ENCODE measurements at places on chromosomes 16 and 17.

- DNase-seq = no peak
These were observed 70.7 kb upstream of the PLCG2 start for GRCh38 chr16:81708266-81709015.

DNA sequence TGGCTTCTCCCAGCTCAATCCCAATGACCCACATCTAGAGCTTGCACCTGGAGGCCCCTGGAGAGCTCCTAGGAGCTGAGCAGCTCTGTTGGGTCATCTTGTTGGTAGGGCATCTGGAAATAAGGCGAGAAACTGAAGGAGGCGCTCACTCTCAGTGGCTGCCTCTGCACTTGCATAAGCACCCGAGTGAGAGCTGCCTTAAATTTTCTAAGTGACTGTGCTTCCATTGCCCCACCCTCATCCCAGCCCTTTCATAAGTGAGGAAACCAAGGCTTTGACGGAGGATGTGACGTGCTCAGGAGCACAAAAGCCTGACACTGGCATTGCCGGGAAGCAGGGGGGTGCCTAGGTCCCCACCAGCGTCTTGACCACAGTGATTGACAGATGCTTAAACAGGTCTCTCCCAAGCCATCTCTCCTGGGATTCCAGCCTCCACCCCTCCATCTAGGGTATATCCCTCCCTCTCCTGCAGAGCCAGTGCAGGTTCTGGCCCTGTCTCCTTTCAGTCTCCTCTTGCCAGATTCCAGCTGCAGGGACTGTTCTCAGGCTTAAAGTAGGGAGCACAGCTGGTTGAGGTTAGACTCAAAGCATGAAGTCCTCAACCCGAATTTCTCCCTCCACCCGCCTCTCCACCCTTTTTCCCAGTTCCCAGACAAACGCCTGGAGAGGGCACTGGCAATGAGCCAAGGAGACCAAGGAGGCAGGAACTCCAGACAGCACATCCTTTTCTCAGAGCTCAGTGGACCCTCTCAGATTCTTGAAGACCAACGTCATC, 113.7 kb downstream of the IRX5 start:
- DNase-seq = no peak

- DNase-seq = no peak
These were observed at the start of gene LRRC75A for GRCh38 chr17:16491703-16492612. TSS of gene LRRC75A (minus strand) at chr17:16492193. CDS start at chr17:16491990, 203 bp downstream.

DNA sequence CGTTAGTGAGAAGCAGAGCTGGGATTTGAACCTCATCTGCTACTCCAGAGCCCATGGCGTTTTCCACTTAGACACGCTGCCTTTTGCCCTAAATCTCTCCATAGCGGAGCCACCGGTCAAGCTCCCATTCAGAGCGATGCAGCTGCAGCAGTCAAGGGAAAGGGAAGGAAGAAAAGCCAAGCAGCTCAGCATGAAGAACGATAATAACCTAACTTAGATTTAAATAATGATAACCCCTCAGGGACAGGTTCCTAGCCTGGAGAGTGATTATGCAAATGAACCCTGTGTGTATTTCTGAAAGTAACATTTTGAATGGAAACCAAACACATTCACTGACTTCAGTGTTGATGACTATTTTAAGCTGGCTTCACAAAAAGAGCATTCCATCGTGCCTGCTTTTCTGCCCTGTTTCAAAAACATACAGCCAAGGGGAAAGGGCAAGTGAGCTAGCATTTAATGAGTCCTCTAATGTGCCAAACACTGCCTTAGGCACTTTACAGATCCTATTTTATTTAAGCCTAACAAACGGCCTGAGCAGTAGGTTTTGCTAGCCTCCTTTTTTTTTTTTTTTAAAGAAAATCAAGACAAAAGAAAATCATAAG, 798.3 kb downstream of the CDH8 start:
- no peak for DNase-seq

GRCh38 chr16:4217204-4218131, 24.4 kb downstream of the SRL start:
- no peak for DNase-seq

GRCh38 chr16:87203060-87203656, 114.0 kb downstream of the C16orf95 start:
- DNase-seq = peak; percentile 82

DNA sequence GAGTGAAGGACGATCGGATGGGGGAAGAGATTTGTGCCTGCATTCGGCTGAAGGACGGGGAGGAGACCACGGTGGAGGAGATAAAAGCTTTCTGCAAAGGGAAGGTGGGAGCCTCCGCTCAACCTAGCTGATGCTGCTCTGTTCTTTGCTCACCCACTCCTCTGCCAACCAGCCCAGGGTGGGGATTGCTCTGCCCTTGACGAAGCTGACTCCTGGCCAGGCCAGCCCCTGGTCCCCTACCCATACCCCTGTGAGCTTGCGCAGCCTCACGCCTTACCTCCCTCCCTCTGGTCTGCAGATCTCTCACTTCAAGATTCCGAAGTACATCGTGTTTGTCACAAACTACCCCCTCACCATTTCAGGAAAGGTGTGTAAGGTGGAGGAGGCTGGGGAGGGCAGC, 4.8 kb upstream of the RSAD1 start:
- DNase-seq = no peak

DNA sequence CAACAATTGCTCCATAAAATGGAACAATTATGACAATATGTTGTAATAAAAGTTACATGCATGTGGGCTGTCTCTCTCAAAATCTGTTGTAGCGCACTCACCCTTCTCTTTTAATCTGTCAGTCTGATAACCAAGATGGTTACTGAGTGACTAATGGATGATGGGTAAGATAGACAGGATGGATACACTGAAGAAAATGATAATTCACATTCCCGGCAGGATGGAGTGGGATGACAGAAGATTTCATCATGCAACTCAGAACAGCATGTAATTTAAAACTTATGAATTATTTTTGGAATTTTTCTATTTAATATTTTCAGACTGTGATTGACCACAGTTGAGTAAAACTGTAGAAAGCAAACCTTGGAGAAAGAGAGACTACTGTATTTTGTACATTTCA, 30.5 kb downstream of the CDH13 start:
- DNase-seq = no peak

DNA sequence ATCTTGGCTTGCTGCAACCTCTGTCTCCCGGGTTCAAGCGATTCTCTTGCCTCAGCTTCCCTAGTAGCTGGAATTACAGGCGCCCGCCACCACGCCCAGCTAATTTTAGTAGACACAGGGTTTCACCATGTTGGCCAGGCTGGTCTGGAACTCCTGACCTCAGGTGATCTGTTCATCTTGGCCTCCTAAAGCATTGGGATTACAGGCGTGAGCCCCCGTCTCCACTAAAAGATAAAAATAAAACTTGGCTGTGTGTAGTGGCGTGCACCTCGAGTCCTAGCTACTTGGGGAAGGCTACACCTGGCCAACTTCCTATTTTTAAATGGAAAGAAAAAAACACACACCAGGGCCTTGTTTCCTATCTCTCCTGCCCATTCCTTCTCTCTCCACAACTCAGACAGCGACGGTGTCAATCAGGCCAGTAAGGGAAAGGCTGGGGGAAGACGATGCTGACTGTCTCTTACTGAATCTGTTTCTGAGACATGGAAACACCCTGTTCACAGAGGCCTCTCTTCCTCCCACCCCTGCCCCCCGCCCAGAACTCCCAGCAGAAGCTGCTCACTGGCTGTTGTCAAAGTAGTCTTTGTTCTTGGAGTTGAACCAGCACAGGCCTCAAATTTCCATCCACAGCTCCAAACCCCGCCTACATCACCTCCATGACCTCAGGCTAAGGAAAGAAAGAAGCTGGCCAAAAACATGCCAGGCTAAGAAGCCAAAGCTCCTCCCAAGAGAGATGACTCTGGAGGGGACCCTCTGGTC, 96.6 kb downstream of the NXN start:
- peak; percentile 56 for DNase-seq

DNA sequence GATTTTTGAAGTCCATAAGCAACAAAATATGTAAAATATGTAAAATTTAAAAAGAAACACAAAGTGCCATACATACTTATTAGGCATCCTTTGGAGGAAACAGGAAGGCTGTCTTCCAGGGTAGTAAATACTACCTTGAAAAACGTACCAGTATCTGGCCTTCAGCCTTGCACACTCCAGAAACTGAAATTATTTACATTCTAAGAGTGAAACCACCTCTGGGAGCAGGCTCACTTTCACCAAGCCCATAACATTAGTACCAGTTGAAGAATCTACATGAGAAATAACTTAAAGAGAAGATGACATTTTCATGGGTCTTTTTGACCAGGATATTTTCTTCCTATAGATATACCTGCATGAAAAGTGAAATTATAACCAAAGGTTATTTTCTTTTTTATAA, 6.4 kb downstream of the KRTAP9-1 start:
- DNase-seq = no peak

- no peak for DNase-seq
These were observed 8.6 kb upstream of the ENPP7 start for GRCh38 chr17:79721993-79722671.

GRCh38 chr17:10306585-10306984, 66.2 kb downstream of the MYH13 start:
- no peak for DNase-seq

GRCh38 chr16:3677994-3678393, 23.5 kb downstream of the DNASE1 start:
- DNase-seq = no peak

DNA sequence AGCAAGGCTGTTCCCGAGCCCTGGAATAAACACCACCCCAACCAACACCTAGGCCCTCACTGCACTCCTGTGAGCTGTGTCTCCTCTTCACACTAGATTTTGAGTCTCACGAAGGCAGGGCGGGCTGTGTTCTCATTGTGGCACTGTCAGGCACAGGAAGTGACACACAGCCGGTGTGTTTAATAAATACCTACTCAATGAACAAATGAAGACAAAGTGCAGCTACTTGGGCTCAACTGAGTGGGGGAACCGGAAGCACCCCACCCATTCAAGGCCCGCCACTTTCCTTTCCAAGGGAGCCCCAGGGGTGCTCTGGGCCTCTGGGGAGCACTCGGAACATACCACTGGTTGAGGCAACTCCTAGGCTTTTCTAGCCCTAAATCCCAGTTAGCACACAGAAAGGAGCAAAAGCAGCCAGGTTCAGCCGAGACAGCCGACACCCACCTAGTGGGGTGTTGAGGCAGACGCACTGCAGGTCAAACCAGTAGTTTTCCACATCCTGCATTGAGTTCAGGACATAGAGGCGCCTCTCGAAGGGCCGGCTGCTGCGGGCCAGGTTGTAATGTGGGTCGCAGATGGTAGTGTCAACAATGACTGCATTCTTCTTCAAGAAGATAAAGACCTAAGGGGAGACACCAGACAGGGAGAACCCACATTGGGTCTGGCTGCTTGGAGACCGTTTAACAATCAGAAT, 57.7 kb downstream of the GTF3C1 start:
- DNase-seq = no peak

- DNase-seq = no peak
These were observed 211.1 kb upstream of the WSB1 start for GRCh38 chr17:27082775-27083154.

GRCh38 chr16:17358355-17358754, 112.4 kb downstream of the XYLT1 start:
- DNase-seq = no peak

GRCh38 chr16:967546-968295, 3.1 kb downstream of the LMF1 start:
- DNase-seq = no peak

DNA sequence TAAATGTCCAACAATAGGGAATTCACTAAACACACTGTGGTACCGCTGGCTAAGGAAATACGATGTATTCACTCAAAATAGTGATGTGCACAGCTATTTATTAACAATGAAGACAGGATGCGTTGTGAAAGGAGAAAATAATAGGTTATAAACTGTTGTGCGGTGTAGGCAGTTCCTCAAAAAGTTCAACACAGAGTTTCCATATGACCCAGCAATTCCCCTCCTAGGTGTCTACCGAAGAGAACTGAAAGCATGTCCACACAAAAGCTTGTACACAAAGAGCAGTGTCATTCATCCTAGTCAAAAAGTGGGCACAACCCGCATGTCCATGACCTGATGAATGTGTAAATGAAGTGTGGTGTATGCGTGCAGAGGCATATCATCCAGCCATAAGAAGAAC, 1.2 kb upstream of the CES1 start:
- no peak for DNase-seq

DNA sequence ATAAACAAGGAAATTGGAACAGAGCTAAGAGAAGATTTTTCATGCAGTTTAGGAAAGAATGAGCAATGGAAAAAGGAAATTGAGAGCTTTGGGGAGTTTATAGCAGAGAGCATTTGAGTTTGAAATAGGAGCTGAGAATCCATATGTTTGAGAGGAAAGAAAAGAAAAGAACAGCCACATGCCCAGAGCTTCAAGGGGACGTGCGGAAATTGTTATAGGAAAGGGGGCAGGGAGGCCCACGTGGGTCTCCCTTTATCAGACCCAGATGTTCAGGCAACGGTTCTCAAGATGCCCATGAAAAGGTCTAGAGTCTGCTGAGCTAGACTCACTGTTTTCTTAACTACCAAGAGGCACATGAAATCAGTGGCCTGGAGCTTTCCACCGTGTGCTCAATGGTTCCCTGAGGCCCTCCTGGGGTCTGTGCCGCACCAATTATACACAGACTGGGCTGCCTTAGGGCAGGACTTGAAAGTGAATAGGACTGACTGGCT, 31.2 kb downstream of the CHD9 start:
- no peak for DNase-seq

GRCh38 chr17:56034197-56034635, 119.1 kb upstream of the ANKFN1 start:
- DNase-seq = no peak

DNA sequence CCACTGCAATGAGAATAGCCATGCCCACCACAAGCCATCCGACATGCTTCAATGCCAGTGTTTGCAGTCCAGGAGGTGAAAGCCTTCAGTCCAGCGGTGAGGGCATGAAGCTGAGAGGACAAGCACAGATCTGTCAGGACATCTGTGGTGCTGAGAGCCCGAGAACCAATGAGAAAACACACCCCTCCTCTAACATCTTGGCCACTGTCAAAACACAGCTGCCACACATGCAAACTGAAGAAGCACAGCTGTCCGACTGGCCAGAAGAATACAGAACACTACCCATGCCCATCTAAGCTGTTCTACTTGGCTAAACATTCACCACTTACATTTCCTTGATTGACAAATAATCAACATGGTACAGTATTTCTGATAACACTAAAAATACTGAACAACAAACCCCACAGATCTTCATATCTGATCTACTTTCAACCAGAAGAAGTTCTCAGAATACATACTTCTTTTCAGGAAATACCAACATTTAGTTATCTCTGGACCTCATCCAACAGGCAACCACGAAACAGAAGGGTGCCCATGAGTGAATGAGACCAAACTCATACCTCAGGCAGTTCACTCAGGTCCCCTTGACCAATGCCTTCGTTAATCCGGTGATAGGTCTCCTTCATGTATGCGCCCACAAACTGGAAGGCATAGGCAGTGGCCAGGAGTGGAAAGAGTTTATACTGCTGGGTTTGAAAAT, 10.2 kb upstream of the FBF1 start:
- DNase-seq = no peak

GRCh38 chr16:85132456-85133289, 20.4 kb upstream of the CIBAR2 start:
- DNase-seq = no peak

- no peak for DNase-seq
These were observed 144.7 kb upstream of the SOX9 start for GRCh38 chr17:71976011-71976649.
